NCI-H1092 (cell line): ENCODE measurements at places on chromosomes 6 and 20.

GRCh38 chr6:34182751-34183531 lies 37.1 kb upstream of the GRM4 start:
- no peak for DNase-seq

DNA sequence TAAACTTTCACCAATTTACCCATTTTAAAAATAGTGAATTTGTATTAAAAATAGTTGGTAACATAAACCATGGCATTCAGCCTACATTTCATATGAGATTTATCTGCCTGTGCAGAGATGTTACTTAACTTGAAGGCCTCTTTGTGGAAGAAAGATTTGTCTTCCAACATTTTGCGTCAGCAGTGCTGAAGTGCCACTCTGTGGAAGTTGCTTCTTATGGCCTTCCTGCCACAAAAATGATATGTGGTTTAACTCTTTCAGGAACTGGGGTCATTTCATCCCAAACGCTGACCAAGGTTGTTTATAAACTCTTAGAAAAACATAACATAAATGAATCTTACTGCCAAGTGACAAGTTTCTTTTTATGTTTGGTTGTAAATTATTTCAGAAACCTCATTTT lies 246.8 kb downstream of the ARID1B start:
- no peak for DNase-seq

GRCh38 chr6:322259-322930 lies 30.1 kb downstream of the DUSP22 start:
- DNase-seq = no peak

- no peak for DNase-seq
Measured at GRCh38 chr20:44598423-44599305, 16.3 kb downstream of the PKIG start.

DNA sequence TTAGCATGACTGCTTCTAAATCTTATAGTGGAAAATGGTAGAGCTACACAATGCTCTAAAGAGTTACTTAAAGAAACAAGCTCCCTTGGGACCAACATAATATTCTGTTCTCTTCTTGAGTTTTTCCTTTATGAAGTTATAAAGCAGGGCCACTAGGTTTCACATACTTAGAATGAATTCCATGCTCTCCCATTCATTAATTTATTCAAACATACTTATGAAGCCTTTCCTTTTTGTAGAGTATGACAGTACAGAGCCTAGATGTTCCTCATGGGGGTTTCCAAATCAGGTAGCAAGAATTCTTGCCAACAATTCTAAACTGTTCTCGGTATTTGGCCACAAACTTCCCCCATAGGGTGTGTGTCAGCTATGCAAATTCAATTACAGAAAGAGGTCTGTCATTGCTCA lies 20.6 kb upstream of the FABP7 start:
- no peak for DNase-seq

DNA sequence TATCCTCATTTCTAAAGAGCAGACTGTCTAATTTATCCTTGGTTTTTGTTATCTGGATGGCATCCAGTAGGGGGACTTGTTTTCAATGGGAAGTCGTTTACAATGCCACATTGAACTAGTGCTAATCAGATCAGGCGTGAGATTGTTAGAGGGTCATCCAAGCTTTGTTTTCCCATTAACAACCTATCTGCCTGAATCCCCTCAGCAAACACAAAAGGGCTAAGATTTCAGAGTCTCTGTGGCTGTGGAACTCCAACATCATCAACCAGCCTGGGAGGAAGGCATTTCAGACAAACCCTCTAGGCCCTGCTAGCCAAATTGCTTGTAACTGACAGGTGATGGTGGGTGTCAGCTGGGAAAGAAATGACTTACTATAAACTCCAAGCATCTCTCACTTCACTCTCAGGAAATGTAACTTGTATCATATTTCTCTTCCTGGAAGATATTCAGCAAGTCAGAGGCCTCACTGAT lies 47.7 kb downstream of the COL19A1 start:
- no peak for DNase-seq

- DNase-seq = no peak
Measured at GRCh38 chr20:47250360-47250759, 106.1 kb downstream of the ZMYND8 start.

DNA sequence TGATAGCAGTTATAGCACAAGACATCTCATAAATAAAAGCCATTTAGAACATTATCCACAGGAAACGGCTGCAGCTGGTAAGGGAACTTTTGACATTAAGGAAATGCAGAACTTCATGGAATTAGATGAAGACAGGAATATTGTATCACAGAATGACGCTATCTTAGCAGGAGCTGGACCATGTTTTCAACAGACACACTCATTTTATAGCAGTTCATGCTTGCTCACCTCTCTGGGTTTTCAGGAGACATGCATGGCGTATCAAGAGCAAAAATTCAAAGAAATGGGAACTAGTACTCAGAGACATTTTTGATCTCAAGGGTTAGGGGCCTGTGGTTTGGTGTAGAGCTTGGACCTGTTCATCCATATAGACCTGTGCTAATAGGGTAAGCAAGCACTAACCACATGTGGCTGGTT lies 125.0 kb downstream of the FYN start:
- DNase-seq = no peak

DNA sequence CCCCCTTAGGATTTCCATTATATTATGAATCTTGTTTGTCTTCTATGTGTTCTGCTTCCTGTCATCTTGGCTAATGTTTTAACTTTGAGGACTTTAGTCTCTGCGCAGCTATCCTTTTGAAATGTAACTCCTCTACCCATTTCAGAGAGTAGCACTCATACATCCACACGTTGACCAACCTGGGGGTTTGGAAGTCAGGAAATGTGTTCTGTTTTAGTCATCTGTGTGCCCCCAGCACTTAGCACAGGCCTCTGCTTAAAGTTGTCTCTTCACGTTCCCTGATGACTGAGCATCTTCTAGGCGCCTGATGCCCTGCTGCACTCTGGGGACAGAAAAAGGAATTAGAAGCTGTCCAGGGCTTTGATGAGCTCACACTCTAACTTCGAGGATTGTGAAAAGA lies 47.9 kb downstream of the HMGN3 start:
- DNase-seq = no peak

- DNase-seq = no peak
Measured at GRCh38 chr6:130834482-130835251, 7.5 kb downstream of the SMLR1 start.

DNA sequence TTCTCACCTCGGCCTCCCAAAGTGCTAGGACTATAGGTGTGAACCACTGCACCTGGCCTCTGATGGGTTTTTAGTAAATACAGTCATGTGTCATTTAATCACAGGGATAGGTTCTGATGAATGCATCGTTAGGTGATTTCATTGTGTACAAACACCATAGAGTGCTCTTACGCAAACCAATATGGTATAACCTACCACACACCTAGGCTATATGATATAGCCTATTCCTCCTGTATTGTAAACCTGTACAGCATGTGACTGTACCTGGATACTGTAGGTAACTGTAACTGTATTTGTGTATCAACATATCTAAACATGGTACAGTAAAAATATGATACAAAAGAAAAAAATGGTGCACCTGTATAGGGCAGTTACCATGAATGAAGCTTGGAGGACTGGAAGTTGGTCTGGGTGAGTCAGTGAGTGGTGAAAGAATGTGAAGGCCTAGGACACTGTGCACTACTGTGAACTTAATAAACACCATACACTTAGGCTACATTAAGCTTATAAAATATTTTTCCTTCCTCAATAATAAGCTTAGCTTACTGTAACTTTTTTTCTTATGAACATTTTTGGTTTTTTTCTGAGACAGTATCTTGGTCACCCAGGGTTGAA lies 10.0 kb downstream of the BICRAL start:
- DNase-seq = no peak

- no peak for DNase-seq
Measured at GRCh38 chr6:168149015-168149414, 70.0 kb upstream of the FRMD1 start.

GRCh38 chr20:59585714-59586409 lies 18.5 kb upstream of the PHACTR3 start:
- no peak for DNase-seq

DNA sequence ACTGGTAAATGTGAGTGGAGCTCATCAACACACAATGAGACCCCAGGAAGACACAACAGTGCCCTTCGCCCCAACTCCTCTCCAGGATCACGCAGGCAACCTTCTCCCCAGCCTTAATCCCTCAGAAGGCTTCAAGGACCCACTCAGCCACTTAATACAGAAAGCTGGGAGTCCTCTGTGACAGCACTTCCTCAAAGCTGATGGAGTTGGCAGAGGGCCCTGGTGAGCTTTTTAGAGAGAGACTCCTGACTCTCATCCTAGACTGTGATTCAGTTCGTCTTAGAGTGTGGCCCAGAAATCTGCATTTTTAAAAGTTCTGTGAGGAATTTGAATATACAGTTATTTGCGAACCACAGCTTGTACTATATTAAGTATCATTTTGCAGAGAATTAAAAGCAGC lies 187.7 kb downstream of the UST start:
- DNase-seq = no peak

- no peak for DNase-seq
Measured at GRCh38 chr6:95905132-95905531, 110.6 kb upstream of the FUT9 start.

- no peak for DNase-seq
Measured at GRCh38 chr20:6130045-6130444, 7.2 kb upstream of the FERMT1 start.

DNA sequence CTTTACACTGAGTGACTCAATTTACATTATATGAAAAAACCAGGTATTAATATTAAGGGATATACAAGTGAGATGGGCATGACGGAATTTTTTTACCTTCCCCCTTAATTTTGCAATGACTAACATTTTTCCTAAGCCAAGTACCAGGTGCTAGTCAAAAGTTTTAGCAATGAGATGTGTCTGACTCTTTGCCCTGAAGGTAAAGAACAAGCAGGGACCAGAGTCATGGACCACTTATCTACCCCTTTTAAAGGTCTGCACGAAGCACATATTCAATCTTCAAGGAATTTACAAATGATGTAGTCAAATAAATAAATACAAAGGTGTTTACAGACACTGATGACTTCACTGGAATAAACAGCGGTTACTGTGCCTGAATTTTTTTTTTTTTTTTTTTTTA lies 1.4 kb downstream of the GLO1 start:
- no peak for DNase-seq

DNA sequence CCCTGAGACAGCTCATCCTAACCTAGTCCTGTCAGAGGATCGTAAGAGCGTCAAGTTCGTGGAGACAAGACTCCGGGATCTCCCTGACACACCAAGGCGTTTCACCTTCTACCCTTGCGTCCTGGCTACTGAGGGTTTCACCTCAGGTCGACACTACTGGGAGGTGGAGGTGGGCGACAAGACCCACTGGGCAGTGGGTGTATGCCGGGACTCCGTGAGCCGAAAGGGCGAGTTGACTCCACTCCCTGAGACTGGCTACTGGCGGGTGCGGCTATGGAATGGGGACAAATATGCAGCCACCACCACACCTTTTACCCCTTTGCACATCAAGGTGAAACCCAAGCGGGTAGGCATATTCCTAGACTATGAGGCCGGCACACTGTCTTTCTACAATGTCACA lies 3.2 kb upstream of the RPP21 start:
- DNase-seq = no peak

GRCh38 chr6:158338311-158339112 lies 26.2 kb downstream of the TULP4 start:
- no peak for DNase-seq

DNA sequence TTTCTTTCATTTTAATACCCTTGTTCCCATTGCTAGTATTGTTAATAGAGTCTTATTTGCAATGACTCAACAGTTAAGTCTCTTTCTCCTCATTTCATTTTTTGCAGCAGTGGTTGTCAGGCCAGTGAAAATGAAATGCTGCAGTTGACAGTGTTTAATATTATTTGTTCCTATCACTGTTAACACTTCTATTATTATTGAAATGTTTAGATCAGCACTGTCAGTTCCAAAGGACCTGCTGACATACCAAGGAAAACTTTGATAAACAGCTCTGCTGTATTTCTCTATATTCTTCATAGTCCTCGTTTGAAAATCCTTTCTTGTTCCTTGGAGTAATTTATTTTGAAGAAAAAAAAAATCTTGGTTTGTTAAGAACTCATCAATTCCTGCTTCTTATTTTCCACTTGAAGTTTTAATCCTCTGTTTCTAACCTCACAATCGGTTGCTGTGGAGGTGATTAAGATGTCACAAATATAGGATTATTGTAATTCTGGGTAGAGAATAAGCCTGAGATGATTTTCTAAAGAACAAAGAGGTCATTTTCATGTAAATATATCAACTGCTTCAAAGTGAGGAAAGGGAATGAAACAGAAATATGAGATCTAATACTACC lies 1065.9 kb upstream of the CITED2 start:
- no peak for DNase-seq

DNA sequence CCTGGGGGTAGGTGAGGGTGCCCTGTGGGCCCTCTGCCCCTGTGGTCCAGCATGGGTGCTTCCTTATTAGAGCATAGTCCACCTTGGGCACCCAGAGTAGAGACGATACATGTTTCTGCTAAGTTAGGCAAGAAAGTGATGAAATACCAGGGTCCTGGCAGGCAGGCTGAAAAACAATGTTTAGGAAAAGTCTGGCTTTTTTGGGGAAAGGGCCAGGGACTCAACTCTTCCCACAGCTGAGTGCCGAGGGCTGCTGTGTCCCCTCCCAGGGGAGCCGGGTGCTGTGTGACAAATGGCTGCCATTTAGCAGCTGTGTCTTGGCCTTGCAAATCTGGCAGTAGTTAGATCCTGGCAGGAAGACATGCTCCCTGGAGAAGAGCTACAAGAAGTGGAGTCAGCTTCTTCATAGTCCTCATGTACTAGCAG lies 61.5 kb downstream of the RREB1 start:
- no peak for DNase-seq

DNA sequence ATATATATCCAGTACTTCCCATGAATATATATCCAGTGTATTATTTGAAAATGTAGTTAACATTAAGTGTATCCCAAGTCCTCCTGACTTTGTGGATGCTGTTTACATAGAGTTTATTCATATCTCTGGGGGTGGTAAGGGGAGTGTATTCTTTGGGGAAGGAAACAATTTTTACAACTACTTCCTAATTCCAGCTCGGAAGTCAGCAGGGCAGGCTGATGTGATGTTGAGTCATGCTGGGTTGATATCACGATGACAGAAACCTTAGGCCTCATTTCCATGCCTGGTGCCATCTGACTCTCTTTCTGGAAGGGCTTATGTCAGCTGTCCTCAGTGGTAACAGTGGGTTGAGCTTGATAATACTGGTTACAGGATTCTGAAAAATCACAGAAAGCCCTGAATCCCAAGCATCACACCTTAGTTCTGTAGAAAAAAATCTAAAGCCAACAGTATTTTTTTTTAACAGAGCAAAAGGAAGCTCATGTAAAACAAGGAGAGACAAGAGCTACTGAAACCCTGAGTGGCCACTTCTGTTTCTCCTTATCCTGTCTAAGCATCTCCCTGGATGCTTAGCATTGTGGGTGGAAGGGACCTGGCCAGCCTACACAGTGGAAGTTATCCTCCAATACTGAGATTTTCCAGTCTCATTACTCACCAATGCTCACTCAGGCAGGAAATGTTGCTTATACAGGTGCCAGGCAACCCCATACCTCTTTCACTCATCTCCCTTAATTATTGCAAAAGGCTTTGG lies 75.2 kb upstream of the IYD start:
- no peak for DNase-seq
